ENCODE measurements at places on chromosomes 2 and 18. TPM values are rescaled to one million over a fixed set of nuclear protein-coding genes. Genes with fewer than 3 reads are reported as not detected.

DNA sequence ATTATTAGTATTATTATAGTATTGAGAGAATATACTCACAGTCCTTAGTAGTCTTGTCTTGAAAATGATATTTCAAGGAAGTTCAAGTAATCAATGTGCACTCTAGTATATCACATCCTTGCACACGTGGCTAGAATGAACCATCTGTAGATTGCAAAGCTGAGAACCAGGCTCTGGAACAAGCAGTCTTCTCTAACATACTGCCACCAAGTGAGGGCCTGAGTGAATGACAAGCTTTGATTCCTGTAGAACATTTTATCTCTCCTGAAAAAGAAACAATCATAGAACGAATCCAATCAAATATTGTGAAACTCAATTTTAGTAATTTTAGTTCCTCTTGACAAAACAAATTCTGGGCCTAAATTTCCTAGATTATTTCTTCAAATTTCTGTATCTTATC is 55.3 kb upstream of the SULT1C3 start:
- no peak for DNase-seq

DNA sequence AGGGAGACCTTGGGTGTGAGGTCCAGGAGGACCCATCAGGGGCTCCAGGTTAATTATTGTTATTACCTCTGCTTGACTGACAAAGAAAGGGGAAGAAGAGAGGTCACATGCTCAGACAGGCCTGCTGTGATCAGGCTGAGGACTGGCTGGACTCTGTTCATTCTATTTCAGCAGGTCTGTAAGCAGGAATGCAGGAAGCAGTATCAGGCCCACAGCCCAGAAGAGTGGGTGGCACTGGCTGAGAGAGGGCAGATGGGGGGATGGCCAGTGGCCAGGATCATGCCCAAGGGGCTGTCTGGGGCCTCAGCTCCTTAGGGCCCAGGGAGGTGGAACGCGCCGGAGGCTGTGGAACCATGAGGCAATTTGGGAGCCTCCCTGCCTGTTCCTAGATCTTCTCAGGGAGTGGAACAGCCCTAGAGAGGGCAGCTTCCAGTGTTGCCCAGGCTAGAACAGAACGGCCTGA is 43.7 kb upstream of the ZBTB7C start:
- DNase-seq: no peak

GRCh38 chr2:240733803-240734495 is 42.3 kb downstream of the AQP12A start:
- DNase-seq: no peak

DNA sequence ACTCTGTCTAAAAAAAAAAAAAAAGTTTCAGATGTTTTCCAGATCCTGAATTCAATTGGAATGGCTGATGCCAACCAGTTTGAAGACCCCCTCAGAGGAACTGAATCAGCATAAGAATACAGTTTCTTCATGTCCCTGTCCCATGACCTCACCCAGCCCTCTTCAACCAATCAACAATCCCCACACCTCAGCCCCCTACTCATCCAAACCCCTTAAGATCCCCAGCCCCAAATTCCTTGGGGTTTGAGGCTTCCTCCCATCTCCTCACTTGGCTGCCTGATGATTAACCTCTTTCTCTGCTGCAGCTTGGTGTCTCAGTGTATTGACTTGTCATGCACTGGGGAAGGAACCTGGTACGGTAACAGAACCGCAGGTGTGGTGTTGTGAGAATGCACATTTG is 97.6 kb upstream of the CABLES1 start:
- no peak for DNase-seq

DNA sequence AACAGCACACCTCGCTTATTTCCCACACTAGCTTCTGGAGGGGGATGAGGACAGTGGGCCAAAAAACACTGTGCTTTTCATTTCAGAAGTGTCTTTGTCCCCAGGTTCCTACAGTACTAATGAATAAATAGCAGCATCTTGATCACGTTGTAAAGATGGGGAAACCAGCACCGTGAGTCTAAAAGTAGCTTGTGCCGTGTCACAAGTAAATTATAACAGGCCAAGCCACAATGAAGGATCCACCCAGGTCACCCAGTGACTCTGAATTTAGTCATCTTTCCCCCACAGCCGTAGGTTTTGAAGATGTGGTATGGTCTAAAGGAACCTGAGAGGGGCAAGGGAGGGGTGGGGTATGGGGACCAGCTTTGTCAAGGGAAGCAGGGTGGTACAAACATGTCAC is 8.8 kb downstream of the FZD7 start:
- DNase-seq: no peak

GRCh38 chr2:191486584-191487320 is 191.2 kb upstream of the NABP1 start:
- no peak for DNase-seq

DNA sequence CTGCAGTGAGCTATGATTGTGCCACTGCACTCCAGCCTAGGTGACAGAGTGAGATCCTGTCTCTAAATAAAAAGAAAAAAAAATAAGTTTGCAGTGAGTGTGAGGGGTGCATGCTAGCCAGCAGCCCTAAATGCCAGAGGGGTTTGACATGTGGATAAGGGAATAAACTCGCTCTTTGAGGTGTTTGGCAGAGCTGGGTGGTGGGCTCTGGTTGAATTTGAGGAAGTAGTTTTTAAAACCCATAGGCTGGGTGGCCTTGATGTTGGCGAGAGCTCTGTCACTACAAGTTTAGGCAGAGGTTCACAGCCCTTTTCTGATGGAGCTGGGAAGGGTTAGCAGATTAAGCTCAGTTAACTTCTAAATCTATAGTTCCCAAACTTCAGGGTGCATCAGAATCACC is 3.1 kb downstream of the ANXA4 start:
- no peak for DNase-seq

DNA sequence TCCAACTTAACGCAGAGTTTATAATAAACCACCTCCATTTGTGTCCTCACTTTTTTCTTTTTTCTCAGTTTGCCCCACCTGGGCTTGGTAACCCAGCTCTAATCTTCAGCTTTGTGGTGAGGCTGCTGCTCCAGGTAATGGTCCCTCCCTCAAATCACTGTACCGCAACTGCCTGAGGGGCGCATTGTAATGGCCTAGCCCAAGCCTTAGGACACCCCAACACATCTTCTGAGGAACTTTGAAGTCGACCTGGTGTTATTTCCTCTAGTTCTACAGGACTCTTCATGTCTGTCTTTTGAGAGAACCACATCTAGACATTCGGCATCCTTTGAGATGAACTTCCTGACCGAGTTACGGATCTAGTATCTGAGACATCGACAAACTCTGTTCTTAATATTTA is 99.7 kb downstream of the PLEKHM3 start:
- DNase-seq: no peak

DNA sequence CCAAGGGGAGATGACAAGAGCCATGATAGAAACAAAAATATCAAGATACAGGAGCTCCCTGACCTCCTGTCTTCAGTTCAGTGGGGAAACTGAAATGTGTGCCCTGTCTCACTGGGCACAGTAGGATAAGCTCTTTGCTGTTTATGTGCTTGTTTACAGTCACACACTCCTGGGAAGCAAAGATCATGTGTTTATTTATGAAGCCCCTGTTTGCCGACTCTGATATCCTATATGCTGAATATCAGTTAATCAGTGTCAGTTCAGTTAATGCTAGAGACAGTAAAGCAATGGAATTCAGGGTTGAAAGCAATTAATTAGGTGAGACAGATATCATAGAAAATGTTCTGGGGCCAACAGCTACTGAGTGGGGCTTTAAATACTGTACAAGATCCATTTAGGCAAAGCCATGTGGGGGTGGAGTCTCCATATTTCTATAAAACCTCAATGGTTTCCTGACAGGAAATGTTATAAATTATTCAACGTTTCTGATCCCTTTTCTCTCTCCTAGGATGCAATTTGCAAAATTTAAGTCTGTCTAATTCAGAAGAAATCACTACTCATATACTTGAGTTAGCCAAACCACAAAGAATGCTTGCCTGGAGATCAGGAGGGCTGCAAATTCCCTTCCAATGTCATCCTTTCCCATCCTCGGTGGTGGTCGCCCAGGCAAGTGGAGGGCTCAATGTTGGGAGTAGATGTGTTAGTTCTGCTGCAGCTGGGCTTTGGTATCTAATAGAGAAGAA is 551.3 kb downstream of the CMPK2 start:
- no peak for DNase-seq

DNA sequence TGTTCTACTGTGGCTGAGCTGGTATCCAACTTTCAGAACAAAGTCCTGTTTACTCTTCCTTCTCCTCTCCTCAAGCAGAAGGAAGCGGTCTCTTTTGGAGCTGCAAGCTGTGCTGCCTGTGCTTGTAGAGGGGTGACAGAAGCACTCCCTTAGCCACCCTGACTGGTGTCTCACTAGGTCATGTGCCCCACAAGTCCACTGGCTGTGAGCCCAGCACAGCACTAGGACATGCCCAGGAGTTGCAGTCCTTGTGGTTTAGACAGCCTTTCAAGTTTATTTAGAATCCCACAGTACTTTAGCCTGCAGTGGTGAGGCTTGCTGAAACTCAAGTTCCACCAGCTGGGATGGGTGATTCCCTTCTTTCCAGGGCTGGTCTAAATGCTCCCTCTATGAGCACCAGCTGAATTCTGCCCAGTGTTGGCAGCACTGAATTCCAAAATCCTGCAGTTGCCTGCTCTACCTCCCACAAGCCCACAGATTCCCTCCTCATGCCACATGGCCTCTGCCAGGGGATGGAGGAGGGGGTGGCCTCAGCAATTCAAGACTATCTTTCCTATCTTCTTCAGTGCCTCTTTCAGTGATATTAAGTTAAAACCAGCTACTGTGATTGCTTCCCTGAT is 61.2 kb downstream of the CCDC85A start:
- DNase-seq: no peak

GRCh38 chr2:160214461-160215445 is 14.7 kb upstream of the ITGB6 start:
- DNase-seq: no peak

DNA sequence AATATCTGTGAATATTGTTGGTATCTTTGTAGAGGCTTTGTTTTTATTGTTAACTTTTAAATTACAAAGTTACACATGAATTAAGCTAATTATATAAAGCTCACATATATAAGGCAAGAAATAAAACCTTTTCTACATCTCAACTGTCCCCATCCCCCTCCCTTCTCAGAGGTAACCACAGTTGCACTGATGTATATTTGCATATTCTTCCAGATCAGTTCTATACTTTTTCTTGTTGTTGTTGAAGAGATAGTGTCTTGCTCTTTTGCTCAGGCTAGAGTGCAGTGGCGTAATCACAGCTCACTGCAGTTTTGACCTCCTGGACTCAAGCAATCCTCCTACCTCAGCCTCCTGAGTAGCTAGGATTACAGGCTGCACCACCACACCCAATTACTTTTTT is 36.0 kb upstream of the CDC42EP3 start:
- DNase-seq: no peak

- no peak for DNase-seq
Observed at GRCh38 chr2:235898766-235899165, 269.4 kb downstream of the GBX2 start.

RSAD2 gene
- 3.6 TPM for polyA plus RNA-seq

KCNE4 gene
- 16.6 TPM for polyA plus RNA-seq

EVA1A gene
- 12.6 TPM for polyA plus RNA-seq

COLEC11 gene
- polyA plus RNA-seq: 4.5 TPM

LRRC30 gene
- polyA plus RNA-seq: 0.76 TPM

GEN1 gene
- polyA plus RNA-seq: 9.2 TPM

MAP2 gene
- 24.2 TPM for polyA plus RNA-seq

FASTKD1 gene
- polyA plus RNA-seq: 26.8 TPM
